Stimulated activated CD4-positive, alpha-beta T cell treated with anti-CD3 and anti-CD28 coated beads, Interleukin-12 subunit alpha, Interleukin-12 subunit beta, amount 100 ng/mL, for 48 hours (primary cell): ENCODE measurements at places on chromosomes 7 and 10.

DNA sequence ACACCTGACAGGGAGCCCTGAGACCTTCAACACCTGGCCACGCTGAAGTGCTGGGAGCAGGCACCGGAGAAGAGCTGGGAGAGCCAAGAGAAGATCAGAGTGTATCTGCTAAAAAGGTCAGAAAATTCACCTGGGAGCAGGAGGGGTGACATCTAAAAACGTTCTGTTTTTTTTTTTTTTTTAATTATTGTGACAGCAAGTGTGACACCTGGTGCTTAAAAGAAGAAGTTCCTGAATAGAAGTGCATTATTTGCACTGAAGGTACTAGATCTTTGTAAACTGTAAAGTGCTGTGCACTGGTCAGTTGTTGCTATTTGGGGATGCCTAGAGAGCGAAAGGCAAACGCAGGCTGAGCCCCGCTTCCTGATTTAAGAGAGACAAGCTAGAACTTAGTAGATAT is 422.0 kb downstream of the PLXNA4 start:
- no peak for DNase-seq

DNA sequence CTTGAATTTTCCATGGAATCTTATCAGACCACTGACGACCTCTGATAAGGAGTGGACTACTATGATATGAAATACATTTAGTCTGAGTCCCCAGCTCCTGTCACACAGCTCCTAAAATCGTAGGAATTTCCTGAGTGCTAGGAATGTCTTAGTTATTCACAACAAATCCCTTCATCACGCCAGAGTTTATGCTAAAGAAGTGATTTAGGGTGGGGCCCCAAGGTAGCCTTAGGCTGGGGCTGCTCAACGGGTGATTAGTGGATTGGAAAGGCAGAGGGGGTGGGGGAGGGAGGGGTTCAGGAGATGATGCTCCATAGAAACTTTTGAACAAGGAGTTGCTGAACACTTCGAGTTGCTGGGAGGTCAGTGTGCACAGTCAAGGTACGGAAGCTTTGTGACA is 7.0 kb upstream of the TET1 start:
- DNase-seq, result no peak

- DNase-seq, result no peak
These were observed 10.7 kb downstream of the TSPAN14 start for GRCh38 chr10:80464557-80465450.

- no peak for DNase-seq
These were observed 49.5 kb upstream of the SLC29A3 start for GRCh38 chr10:71269301-71270288.

DNA sequence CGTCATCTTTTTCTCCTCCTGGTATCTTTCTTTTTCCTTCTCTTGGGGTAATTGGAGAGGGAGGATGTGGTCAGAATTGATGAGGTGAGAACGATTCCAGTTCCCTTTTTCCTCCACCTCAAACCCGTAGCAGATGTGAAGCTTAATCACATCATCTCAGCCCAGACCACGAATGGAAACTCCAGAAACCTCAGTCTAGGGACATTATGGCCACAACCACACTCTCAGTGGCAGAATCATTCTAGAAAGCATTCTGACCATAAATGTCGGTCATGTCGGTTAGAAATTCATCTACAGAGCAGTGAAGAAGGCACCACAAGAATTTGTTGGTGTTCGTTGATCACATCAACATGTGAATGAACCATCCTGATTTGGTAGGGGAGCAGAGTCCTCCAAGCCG is 78.7 kb downstream of the GATA3 start:
- peak; percentile 71 for DNase-seq
